ENCODE measurements at places on chromosomes 16 and 17.

DNA sequence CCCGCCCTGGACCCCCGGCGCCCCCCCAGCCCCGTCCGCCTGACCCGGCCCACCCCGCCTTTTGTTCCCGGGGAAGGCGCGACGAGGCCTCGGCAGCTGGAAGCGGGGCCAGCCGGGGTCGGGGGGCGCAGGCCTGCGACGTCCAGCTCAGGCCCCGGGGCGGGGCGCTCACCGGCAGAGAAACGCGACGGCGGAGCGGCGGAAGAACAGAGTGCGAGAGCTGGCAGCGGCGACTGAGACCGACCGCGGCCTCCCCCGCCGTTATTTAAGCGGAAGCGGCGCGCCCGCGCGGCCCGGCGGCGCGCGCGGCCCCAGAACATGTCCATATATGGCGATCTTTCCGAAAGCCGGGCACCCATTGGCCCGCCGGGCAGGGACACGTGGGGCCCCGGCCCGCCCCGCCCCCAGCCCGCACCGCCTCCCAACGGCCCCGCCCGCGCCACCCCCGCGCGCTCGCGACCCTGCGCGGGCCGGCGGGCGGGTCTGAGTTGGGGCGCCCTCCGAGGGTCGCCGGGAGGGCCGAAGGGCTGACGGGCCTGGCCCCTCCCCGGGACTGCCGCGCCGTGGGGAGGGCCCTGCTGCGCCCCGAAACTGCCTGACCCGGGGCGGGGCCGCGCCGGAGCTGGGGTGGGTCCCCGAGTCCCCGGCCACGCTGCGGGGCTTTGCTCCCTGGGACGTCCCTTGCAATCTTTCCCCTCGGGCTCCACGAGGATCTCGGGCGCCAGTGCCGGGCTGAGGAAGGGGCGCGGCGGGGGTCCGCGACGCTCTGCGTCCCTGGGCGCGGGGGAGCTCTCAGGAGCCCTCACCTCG is at the start of gene ACTG1:
ACTG1 (minus strand) TSS at position 238 of the 810 bp plus-strand sequence. CDS start 445 bp downstream, outside the sequence.
- peak; percentile 96 for DNase-seq

GRCh38 chr17:73568934-73569333 is 75.3 kb downstream of the SDK2 start:
- no peak for DNase-seq

GRCh38 chr17:49850772-49851386 is 3.0 kb upstream of the TAC4 start:
- DNase-seq: peak; percentile 50

DNA sequence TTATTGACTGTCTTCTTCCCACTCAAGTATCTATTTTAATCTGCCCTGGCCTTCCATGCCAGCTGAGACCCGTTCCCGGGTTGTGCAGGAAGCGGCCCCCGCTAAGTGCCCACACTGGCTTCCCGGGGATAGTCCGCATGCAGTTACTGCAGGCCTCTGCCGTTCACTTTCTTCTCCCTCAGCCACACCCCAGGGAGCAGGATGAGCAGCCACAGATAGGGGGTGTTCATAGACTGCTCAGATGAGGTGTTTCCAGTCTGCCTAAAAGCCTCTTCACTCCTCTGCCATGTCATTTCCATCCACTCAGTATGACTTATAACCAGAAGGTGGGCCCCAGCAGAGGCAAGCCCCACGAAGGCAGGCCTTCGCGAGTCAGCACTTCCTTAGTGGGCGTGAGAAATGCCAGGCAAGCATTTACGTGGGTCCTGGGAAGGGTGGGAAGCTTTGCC is 7.7 kb downstream of the MED9 start:
- DNase-seq: no peak

DNA sequence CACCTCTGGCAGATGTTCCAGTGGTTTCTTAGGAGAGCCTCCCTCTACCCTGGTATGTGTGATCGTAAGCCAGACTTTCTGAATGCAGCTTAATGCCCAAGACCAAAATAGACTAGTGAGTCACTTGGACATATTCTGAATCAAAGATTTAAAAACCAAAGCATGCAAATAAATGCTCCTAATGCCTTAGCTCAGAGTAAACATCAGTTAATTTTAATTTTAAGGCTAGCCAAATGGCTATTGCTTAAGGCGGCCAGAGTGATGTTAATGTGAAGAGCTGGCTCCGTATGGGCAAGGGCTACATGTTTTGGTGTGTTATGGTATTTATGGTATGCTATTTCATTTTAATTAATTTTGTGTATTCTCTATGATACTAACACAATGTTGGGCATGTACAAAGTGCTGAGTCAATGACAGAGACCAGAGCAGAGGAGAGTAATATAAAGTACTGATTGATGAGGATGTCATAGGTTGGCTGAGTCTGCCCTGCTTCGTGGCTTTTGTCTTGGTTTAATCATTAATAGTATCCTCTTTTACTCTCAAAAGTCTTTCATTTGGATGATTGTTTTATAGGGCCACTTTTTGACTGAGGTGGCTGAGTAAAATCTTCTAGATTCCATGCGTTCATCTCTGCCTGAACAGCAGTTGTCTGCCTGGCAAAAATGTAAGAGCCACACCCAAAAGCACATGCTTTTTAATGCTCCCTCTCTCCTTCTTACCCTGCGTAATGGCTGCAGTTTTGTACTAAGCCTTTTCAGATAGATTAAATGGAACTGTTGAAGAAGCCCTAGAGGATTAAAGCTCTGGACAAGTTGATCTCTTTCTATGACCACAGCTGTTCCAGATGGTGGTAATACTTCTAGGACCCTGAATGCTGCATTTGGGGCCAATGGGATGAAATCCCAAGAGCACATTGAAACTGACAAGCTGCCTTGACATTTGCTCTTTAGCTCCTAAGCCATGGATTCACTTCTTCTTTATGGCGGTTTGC is 59.6 kb downstream of the MAP2K6 start:
- DNase-seq: peak; percentile 44

- peak; percentile 51 for DNase-seq
These were observed 42.3 kb upstream of the HNF1B start for GRCh38 chr17:37787055-37787757.

DNA sequence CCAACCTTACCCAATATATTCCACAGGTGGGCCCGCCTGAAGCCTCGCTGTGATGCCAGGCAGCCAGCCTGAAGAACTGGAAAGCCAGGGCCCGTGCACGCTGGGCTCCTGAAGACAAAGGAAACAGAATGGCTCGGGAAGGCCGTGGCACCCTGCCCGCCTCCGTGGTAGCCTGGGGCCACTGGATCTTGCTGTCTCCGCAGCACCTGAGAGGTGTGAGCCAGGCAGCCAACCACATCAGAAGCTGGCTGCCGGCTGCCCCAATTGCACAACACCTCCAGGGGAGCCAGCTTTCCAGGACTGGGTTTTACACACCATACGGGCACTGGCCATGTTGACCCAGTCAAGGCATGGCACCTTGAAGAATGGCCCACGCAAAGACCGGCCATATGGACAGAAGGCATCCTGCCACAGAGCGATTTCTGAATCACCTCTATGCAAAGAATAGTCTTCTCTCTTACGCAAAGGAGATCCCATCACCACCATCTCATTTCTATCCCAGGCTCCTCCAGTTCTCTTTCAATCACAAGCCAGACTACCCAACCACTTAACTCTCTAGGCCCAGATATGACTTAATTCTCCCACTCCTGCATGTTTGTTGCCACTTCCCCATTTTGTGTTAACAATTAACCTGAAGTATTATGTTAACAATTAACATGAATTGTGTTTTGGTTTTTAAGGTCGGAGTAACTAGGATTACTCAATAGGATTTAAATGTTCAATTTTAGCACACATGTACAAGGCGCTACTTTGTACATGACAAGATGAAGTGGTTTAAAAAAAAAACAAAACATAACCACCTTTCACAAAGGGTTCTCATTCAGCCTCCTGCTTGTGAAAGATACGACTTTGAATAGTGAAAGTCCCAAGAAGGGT is 32.1 kb downstream of the ZFHX3 start:
- DNase-seq: no peak

GRCh38 chr17:37386462-37386861 is 10.7 kb downstream of the C17orf78 start:
- no peak for DNase-seq

DNA sequence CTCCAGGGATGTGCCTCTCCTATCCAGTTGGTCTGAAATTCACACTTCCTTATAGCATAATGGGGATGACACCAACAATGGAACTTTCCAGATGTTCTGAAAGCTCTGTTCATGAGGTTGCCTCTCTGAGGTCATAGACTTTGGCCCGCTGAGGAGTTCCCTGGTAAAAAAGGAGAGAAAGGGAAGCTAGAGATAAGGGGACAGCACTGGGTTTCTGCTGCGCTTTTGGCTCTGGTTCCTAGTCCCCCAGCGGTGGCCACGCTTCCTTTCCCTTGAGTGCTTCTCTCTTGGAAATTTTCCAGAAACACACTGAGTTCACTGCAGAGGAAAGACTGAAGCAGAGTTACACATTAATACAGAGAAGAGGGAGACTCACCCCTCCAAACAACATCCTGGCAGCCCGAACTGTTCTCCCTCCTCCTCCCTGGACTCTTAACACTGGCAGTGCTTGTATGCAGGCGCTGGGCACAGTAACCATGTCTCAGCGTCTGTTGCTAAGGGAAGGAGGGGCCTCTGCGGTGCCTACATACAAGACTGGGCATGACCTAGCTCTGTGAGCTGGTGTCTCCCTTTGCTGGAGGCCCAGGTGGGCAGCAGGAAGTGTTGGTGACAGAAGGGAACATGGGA is at the start of gene DNAH3:
DNAH3 (minus strand) TSS at position 472 of the 627 bp plus-strand sequence. CDS start 527 bp downstream, outside the sequence.
- no peak for DNase-seq

GRCh38 chr17:58741121-58741625 is 14.5 kb upstream of the PPM1E start:
- DNase-seq: no peak

GRCh38 chr17:47717979-47718621 is 14.9 kb upstream of the TBX21 start:
- DNase-seq: no peak

DNA sequence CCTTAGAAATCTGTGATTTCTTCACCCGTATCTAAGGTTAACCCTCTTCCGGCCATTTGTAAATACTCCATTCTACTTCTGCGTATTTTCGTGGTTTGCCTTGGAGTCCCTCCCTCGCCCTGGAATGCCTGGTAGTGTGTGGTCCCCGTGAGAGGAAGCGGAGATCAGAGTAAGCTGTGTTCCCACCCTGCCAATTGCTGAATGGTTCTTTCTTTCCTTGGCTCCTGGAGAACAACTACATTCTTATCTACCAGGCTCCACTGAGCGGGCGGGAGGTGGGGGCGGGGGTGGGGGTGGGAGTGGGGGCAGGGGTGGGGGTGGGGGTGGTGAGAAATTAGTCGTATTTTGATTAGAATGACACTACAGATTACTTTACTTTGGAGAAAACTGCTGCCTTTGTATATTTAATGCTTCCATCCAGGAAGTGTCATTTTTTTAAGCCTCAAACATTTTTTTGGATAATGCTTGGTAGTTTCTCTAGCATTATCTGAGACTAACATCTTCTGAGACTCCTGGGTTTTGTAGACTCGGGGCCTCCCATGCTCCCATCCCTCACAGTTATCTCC is 20.9 kb upstream of the FASN start:
- DNase-seq: no peak

DNA sequence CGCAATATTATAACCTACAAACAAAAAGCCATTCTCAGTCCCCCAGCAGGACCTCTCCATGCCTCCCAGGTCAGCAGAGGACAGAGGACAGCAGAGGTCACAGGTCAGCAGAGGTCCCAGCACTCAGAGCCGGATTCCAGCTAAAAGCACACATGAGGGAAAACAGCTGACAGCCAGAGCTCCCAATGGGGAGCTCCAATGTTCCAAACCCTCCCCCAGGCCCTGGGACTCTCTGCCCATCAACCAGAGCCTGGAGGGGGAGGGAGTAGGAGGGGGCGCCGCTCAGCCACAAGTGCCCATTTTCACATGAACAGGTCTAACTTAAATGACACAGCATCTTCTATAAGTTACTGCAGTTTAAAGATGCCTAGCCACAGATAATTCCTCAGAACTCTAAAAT is 77.5 kb downstream of the ANKRD11 start:
- DNase-seq: no peak

- DNase-seq: no peak
These were observed 8.0 kb upstream of the KATNB1 start for GRCh38 chr16:57727610-57728009.

DNA sequence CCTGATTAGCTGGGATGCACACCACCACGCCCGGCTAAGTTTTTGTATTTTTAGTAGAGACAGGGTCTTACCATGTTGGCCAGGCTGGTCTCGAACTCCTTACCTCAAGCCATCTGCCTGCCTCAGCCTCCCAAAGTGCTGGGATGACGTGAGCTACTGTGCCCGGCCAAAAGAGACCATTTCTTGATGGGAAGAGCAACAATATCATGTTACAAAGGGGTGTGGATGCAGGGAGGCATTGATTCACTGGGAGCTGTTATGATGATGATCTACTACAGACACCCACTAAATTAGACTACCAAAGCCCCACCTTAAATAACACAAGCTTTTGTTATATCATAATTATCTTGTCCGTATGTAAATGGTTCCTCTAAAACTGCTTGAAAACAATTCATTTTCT is 81.4 kb upstream of the PSMD7 start:
- DNase-seq: no peak
